Peyer's patch (tissue), 4 donors: ENCODE measurements at places on chromosomes 2 and 18. TPM values are rescaled to one million over a fixed set of nuclear protein-coding genes. Genes with fewer than 3 reads are reported as not detected.

DNA sequence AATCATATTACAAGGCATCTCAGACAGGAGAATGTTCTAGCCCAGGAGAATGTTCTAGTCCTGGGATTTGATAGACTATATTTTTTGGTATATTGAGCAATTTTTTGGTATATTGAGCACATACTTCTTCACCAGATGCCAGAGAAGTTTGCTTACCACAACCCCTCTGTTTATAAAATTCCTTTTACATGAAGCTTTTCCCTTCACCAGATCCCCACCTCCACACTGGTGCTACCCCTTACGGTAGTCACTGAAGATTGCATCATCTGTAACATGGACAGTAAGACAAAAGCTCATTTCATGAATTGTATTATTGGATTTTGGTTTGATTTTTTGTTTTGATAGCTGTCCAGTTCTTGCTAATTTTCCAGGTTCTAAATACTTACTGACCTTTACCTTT lies 7.2 kb upstream of the HNMT start:
- no peak for DNase-seq

GRCh38 chr2:168587307-168587706 lies 131.2 kb downstream of the CERS6 start:
- no peak for DNase-seq

Gene CHMP1B
- 51.1 TPM for total RNA-seq

- DNase-seq, result no peak
These were observed 323.2 kb downstream of the OSR1 start for GRCh38 chr2:19035238-19035637.

Gene CFAP65
- not detected for total RNA-seq

DNA sequence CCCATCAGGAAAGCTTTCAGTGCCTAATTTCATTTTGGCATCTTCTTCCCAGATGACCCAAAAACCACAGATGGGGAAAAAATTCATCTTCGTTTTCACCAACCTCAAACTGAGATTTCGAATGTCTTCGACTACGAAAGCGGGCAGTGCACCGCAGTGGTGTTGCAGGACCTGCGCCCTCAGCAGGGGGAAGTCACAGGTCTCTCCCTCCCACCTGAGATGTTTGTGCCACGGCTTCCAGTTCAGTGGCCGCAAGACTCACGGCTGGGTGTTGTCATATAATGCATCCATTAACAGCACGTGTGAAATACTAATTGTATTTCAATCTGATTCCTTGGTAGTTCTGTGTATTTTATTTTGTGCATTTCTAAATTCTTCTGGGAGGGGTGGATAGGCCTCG lies 66.2 kb upstream of the SALL3 start:
- no peak for DNase-seq

Gene COPS9
- 105 TPM for total RNA-seq

DNA sequence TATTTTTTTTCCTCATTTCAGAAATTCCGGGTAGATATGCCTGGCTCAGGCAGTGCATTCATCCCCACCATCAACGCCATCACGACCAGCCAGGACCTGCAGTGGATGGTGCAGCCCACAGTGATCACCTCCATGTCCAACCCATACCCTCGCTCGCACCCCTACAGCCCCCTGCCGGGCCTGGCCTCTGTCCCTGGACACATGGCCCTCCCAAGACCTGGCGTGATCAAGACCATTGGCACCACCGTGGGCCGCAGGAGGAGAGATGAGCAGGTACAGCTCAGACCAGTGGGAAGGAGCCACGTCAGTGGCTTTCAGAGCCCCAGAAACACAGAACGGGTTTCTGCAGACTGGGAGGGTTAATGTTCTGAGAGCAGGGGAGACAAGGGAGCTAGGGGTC lies 11.4 kb downstream of the FOSL2 start:
- no peak for DNase-seq

Gene PSMA8
- not detected for total RNA-seq

- DNase-seq, result no peak
These were observed 107.1 kb downstream of the THADA start for GRCh38 chr2:43488737-43489136.

- DNase-seq, result no peak
These were observed 3.0 kb downstream of the ACVR2A start for GRCh38 chr2:147847746-147848391.

DNA sequence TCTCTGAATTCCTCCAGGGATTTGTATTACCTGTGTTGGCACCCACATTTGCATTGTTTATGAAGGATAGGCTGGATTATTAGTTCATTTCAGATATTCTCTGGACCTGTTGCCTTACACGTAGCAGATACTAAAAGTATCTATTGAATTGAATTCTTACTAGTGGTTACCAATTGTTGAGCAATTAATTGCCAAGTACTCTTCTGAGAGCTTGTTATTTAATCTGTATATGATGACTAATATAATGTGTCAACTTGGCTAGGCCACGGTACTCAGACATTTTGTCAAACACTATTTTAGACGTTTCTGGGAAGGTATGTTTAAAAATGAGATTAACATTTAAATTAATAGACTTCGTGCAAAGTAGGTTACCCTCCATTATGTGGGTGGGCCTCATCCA lies 2.5 kb upstream of the SPP2 start:
- DNase-seq, result no peak

- no peak for DNase-seq
These were observed 30.3 kb downstream of the NCOA1 start for GRCh38 chr2:24521162-24521857.

GRCh38 chr2:236712961-236713673 lies 143.5 kb downstream of the ACKR3 start:
- DNase-seq, result no peak

GRCh38 chr2:164558450-164558849 lies 62.8 kb downstream of the GRB14 start:
- DNase-seq, result no peak
